ENCODE measurements at places on chromosomes 3 and 15. TPM values are rescaled to one million over a fixed set of nuclear protein-coding genes. Genes with fewer than 3 reads are reported as not detected.

GRCh38 chr15:48555241-48555881 is 90.1 kb downstream of the FBN1 start:
- H3K4me1 ChIP-seq = no peaks in the 10 kb centered on the region
- no peak for DNase-seq
- no peaks in the 10 kb centered on the region for H3K36me3 ChIP-seq
- peaks cover 6% of the 10 kb centered on the region for H3K27me3 ChIP-seq

GRCh38 chr3:38006445-38006995 is 15.9 kb downstream of the VILL start:
- peaks cover 24% of the 10 kb centered on the region for H3K36me3 ChIP-seq
- no peak overlapping the region for H3K4me3 ChIP-seq
- no peak overlapping the region for H3K27ac ChIP-seq
- no peak for DNase-seq
- peaks cover 11% of the 10 kb centered on the region for H3K4me1 ChIP-seq

The FILIP1L gene
- total RNA-seq = 4.5 TPM

The NDN gene
- total RNA-seq = 4.8 TPM

DNA sequence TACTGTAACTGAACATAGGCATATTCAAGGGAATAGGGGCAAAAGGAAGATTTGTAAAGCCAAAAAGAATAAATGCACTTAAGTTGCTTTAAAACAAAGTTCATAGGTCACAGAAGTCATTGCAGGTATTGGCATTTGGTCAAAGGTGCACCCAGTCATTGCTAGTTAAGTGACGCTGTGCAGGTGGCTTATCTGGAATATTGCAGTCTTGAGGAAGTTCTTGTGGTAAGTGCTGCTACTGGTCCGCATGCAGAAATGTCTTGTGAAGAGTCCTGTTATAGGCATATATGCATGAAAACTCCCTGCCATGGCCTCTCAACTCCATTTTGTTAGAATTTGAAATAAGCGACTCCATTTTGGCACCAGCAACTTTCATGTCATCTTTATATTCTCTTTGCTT is 293.1 kb downstream of the GBE1 start:
- DNase-seq = no peak
- no peak overlapping the region for H3K4me3 ChIP-seq
- no peak overlapping the region for H3K27ac ChIP-seq
- H3K4me1 ChIP-seq = no peaks in the 10 kb centered on the region
- H3K27me3 ChIP-seq = no peaks in the 10 kb centered on the region

- H3K36me3 ChIP-seq = no peaks in the 10 kb centered on the region
- no peaks in the 10 kb centered on the region for H3K4me1 ChIP-seq
- DNase-seq = no peak
- no peak overlapping the region for H3K4me3 ChIP-seq
These were observed 1092.5 kb upstream of the EPHA6 start for GRCh38 chr3:95721938-95722337.

The HYPK gene
- total RNA-seq = 23.6 TPM
